ENCODE measurements at places on chromosomes 6 and 20.

DNA sequence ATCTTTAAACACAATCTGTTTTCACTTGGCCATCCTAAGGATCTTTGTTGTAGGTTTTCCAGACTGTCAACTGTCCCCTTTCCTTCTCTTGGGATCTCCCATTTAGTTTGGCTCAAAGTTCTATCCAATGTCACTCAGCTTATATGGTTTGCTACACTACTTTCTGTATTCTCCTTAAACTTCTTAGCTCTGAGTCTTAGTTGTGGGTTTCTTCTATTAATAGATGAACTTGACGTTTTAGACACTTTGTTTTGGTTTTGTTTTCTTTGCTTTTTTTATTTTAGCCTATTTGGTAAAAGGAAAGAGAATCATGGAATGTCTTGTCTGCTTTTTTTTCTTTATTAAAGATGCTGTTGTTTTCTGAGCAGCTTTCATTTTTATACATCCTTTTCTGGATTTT, 11.4 kb downstream of the RMND1 start:
- no peak for DNase-seq

- DNase-seq, result no peak
Measured at GRCh38 chr6:92559003-92559402, 860.4 kb downstream of the EPHA7 start.

DNA sequence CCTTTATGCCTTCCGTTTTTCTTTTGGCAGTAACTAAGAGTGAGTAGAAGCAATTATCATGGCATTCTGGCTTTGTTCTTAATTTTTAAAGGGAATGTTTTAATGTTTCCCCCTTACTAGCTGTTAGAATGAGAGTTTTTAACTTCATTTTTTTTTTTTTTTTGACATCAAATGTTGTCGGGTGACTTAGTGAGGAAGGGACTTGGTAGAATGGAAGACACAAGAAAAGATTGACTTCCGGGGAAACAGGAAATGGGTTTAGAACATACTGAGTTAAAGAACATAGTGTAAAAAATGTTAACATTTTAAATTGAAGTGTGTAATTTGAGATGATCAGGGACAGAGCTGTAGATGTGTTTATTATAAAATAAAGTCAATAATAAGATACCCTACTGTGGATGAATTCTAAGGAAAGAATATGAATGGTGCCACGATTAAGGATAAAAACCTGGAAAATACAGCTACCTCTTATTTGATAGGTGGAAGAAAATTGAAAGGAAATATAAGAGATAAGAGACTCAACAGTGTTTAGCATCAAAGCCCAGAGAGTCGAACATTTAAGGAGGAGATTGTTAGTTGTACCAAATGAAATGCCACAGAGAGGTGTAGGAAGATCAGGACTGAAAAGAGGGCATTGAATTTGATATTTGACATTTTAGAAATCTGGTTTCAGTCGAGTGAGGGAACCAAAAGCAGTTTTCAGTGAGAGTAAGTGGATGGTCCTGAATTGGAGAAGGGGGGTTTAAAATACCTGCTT, 9.4 kb downstream of the HSF2 start:
- no peak for DNase-seq

- DNase-seq, result no peak
Measured at GRCh38 chr6:105292689-105293339, 110.1 kb downstream of the PREP start.

- DNase-seq, result no peak
Measured at GRCh38 chr6:22942403-22942802, 373.0 kb downstream of the HDGFL1 start.

- no peak for DNase-seq
Measured at GRCh38 chr20:25565578-25566157, 19.7 kb downstream of the NINL start.

GRCh38 chr6:69958978-69959377, 92.6 kb downstream of the COL19A1 start:
- no peak for DNase-seq

DNA sequence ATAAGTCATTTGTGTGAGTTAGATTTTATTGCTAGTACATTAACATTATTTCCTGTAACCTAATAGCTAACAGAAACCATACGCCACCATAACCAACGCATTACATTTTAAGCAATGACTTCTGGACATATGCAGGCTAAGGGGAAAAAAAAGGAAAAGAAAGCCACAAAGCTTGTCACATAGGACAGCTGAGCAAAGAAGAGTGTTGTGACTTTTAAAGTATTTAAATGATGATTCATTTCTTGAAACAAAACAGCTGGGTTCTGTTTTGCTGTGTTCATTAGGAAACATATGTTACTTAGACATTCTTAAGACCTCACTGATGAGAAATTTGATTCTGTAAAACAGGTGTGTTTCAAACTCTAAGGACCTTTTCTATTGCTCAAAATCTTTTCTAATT, 171.4 kb downstream of the COL9A1 start:
- no peak for DNase-seq

GRCh38 chr6:113856625-113857555, at the start of gene MARCKS:
Gene MARCKS (plus strand): TSS chr6:113857345. CDS start chr6:113857746, 401 bp downstream.
- no peak for DNase-seq

DNA sequence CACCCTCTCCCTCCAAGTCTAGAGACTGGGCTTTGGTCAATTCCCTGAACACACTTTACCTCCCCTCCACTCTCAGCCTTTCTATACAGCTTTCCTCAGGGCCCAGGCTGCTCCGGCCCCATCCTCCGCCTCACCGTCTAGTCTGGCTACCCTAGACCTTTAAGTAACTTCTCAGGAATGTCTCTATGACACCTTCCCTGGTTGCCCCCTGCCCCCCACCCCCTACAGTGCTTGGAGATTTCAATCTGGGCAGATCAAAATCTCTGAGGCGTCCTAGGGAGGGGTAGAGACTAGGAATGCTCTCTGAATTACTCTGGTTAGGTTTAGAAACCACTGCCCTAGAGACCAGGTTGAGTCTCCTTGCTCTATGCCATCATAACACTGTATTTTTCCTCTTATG, 6.1 kb downstream of the UBE2J1 start:
- no peak for DNase-seq

DNA sequence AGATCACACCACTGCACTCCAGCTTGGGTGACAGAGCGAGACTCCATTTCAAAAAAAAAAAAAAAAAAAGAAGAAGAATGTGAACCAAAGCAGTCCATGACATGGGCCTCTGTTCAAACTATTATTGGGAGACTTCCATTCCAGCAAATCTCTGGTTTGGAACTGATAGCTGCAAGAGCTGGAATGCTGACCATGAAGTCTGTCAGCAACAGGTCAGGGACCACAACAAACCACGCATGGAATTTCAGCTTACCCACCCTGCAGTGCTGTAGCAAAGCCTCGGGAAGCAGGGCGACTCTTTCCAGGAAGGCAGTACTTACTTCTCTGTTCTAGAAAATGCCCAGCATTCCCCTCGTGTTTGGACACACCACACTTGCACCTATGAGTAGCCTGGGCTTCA, 34.1 kb upstream of the TBC1D7 start:
- no peak for DNase-seq

DNA sequence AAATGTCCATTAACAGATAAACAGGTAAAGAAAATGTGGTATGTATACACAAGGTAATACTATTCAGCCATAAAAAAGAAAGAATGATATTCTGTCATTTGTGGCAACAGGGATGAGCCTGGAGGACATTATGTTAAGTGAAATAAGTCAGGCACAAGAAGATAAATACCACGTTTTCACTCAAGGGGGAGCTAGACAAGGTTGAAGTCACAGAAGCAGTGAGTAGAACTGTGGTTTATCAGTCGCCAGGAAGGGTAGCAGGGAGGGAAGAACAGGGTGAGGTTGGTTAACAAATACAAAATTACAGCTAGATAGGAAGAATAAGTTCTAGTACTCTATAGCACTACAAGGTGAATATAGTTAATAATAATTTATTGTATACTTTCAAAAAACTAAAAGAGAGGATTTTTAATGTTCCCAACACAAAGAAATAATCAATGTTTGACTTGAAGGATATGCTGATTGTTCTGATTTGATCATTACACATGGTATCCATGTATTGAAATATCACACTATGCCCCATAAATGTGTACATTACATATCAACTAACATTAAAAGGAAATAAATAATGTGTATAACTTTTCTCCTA, 21.1 kb downstream of the RTN4IP1 start:
- no peak for DNase-seq

GRCh38 chr6:123380257-123380656, 256.5 kb downstream of the TRDN start:
- no peak for DNase-seq
